ENCODE measurements at places on chromosomes 4 and X.

- no peak for DNase-seq
Measured at GRCh38 chrX:46034868-46035267, 510.4 kb downstream of the ZNF674 start.

DNA sequence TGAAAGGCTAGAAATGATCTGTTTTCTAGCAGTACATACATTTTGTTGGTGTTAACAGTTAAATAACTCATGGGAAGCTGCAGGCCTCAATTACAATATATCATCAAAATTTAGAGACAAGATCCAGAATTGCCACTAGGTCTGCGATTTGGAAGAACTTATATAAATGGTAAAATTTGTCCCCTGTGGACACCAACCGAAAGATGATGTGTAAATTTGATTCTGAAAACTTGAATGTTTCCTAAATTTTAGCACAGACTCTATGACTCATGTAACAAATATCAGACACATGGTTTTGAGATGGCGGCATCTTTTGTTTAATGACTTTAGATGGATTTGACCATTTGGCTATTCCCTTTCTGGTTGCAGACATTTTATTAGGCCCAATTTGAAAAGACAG, 6.0 kb upstream of the HPGDS start:
- no peak for DNase-seq

DNA sequence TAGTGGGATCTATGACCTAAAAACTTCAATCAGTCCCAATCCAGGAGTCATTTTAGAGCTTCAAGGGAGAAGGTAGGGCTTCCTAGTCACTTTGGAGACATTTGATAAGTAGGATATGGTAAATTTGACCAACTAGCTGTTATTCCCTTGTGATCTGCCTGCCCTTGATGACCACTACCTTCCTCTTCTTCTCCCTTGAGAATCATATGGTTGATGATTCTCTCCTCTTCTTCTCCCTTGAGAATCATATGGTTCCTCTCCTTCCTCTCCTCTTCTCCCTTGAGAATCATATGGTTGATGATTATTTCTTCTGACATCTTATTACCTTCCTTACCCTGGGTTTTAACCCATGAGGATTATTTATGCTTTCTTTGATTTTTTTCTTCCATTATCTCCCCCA, 482.6 kb upstream of the TENM3 start:
- no peak for DNase-seq

DNA sequence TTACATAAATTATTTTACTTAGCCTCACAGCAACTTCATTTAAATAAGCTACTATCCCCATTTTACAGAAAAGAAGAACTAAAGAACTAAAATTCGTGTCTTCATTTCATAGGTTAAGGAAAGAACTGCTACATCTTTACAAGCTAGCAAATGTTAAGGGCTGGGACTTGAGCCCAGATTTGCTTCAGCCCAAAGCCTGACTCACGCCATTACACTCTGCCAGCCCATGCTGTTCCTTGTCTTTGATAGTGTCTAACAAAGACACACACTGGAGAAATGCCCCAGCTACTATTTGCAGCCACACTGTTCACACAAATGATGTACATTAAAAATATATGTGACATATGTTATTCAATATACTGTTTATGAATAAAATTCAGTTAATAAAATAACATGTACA, 29.0 kb upstream of the ERVMER34-1 start:
- DNase-seq: no peak

DNA sequence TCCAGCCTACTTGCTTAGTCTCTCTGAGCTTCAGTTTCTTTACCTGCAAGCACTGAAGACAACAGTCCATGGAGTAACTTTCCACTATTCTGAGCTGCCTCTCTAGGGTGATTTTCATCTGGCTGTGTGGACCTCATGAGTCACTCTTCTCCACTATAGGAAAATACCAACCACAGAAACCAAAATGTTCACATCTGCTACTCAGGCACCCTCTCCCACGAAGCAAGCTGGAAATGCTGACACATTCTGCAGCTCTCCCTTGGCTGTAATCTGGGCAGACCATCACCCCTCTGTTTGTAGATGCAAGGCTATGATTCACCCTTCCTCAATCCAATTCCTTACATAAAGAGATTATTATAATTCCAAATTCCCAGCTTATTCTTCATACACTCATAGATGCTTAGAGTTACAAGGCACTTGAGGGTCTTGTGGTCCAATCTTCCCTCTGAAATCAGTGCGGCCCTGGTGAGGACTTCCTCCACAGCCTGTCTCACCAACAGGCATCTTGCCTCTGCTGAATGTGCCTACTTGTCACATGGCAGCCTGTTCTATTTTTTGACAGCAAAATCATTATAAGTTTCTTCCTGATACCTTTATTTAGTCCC, 97.0 kb upstream of the LNX1 start:
- DNase-seq: peak; percentile 62

DNA sequence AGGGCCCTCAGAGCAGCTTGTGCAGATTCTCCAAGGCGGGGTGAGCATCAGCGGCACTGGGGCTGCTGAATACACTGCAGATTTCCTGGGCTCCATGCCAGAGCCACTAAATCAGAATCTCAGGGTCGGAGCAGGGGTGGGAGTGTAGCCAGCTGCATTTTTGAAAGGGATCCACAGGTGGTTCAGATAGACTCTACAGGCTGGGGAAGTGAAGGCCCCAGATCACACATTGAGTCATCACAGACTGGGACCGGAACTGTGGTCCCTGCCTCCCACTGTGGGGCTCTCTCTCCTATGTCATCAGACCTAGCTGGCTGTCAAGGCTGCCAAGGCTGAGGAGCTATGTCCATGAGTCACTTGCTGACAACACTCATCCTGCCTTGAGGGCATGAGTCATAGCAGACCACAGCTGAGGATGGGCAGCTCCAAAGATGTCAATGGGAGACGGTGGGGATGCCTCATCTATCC, 162.3 kb upstream of the MAMLD1 start:
- DNase-seq: peak; percentile 95

GRCh38 chr4:67558493-67558892, at the start of gene STAP1:
Gene STAP1, plus strand, starts transcription at chr4:67558727. Its CDS starts 83 bp downstream, at chr4:67558810.
- DNase-seq: peak; percentile 65

GRCh38 chr4:42523066-42523718, 125.9 kb downstream of the SHISA3 start:
- DNase-seq: no peak

- DNase-seq: no peak
Measured at GRCh38 chr4:3747581-3747904, 18.6 kb upstream of the ADRA2C start.

GRCh38 chrX:34404386-34405070, 252.6 kb downstream of the TMEM47 start:
- no peak for DNase-seq

GRCh38 chrX:66232296-66232695, 68.2 kb downstream of the HEPH start:
- no peak for DNase-seq

DNA sequence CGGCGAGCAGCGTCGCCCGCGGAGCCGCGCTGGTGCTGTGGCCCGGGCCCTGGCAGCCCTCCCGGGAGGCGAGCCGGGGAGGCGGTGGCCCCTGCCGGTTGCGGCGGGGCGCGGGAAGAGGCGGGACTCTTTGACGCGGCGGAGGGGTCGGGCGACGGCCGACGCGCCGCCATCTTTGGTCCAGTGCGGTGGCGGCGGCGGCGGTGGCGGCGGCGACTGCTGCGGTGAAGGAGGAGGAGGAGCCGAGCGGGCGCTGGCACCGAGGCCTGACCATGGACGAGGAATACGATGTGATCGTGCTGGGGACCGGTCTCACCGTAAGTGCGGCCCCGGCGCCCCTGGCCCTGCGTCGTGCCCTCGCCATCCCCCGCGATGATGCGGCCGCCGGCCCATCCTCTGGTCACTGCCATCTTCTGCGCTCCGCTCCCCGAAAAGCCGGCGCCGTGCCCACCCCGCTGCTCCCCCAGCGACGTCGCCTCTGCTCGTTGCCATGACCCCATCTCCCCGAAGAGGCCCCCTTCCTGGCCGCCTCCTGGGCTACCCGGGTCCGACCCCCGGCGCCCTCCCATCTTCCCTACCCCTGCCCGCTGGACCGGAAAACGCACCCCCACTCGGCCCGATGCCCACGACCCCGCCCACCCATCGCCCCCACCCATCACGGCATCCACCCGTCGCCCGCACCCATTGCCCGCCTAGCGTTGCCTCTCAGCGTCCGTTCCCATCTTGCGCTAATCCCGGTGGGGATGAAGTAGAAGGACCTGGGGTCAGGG, at the start of gene GDI1:
TSS of gene GDI1 (plus strand) at position 172 of the 770 bp plus-strand sequence. CDS start at position 273, 101 bp downstream.
- DNase-seq: peak; percentile 32

DNA sequence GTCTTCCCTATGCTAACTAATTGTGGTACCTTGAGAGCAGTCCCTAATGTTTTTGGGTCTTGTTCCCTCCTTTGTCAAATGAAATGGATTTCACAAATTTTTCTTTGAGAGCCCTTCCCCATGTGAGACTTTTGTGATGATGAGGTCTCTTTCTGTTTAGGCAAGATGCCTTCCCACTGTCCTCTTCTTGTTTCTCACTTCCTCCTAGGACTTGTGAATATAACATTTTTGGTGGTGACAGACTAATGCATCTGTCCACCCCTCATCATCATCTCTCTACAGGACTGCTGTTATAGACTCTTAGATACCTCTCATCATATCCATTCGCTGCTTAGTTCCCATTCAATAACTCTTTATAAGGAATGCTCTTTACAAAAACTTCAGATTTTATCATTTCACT, 8.7 kb upstream of the ANK2 start:
- DNase-seq: no peak

DNA sequence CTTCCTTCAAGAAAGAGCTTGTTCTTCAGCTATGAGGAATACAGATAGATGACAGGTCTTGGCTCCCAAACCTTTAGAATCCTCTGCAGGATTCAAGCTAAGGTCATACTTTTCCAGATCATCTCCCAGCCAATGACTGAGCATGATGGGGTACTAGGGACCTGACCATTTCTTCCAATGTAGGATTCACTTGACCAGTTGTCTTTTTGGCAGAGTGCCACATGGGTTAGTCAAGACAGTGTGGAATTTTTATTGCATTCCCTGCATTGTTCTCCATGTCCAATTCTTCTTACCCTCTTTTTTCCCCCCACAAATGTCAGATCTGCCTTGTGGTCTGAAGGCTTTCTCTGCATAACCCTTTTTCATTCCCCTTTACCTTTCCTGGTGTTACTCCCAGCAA, 99.5 kb downstream of the CCSER1 start:
- DNase-seq: no peak

DNA sequence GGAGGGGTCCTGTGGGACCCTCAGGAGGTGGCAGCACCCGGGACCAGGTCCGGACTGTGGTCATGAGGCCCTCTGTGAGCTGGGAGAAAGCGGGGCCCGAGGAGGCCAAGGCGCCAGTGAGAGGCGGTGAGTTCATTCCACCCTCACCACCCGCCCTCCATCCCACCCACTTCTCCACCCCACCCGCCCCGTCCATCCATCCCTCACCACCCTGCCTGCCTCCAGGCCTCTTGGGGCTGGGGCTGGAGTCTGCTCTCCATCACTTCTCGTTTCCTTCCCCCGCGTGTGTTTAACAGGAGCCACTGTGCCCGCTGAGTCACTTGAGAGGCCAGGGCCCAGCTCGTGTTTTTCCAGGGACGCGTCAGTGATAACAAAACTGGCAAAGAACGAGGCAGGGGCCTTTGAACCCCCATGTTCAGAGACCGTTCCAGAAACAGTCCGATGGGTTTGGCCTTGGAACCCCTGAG, 6.2 kb downstream of the SH3TC1 start:
- DNase-seq: peak; percentile 76

- DNase-seq: no peak
Measured at GRCh38 chr4:165461159-165461821, 82.5 kb downstream of the CPE start.

DNA sequence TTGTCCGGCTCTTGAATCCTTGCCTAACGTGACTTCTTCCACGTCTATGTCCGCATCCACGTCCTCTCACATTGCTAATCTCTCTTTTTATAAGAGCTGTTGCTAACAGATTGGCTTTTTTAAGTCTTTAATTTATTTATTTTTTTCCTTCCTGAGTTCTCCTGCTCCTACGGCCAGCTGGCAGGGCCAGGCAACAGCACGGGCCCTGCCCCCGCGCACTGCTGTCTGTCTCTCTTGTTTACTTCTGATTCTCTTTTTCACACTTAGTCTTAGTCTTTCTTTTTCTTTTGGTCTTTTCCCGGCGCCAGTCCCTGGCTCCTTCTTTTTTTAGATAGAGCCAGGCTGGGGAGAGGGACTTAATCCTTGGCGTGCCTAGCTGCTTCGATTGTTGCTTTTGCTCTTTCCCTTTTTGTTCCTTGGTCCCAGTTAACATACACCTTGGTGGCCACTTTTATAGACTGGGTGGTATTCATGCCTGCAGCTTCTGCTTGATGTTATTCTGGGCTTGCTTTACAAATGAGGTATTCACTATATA, 53.2 kb upstream of the RBMX start:
- DNase-seq: no peak
